ENCODE measurements at places on chromosomes 5 and 9. TPM values are rescaled to one million over a fixed set of nuclear protein-coding genes. Genes with fewer than 3 reads are reported as not detected.

The CHSY3 gene
- 1.1 TPM for total RNA-seq

The FOXD4L3 gene
- total RNA-seq: 1.2 TPM

The INSL4 gene
- 0.54 TPM for total RNA-seq

The CAMK4 gene
- 19.4 TPM for total RNA-seq

The TRAPPC13 gene
- 27.6 TPM for total RNA-seq

The PCDHA7 gene
- total RNA-seq: 0.95 TPM

- DNase-seq: no peak
Observed at GRCh38 chr5:76341651-76342334, 61.3 kb upstream of the IQGAP2 start.

DNA sequence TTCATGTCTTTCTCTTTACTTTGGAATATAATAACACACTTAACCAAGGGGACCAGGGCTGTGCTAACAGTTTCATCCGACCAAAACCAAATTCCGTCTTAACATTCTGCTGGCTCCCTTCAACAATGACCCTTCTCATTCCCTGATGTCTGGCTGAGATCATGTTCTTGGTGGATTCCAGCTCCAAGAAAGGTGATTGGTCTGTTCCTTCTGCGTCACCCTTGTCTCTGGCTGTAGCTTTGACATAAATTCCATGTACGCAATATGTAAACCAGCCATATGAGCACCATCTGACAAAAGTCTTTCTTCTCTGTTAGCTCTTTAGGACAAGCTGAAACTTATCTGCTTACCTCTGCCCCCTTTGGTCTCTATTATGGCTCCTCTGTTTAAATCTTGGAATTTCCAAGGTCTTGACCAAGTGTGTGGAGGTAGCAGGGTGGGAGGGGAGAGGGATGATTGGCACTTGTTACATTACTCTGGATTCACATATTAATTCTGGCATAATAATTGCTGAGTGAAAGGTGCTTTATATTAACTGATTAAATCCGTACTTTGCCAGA lies 45.7 kb upstream of the HSD17B4 start:
- no peak for DNase-seq

DNA sequence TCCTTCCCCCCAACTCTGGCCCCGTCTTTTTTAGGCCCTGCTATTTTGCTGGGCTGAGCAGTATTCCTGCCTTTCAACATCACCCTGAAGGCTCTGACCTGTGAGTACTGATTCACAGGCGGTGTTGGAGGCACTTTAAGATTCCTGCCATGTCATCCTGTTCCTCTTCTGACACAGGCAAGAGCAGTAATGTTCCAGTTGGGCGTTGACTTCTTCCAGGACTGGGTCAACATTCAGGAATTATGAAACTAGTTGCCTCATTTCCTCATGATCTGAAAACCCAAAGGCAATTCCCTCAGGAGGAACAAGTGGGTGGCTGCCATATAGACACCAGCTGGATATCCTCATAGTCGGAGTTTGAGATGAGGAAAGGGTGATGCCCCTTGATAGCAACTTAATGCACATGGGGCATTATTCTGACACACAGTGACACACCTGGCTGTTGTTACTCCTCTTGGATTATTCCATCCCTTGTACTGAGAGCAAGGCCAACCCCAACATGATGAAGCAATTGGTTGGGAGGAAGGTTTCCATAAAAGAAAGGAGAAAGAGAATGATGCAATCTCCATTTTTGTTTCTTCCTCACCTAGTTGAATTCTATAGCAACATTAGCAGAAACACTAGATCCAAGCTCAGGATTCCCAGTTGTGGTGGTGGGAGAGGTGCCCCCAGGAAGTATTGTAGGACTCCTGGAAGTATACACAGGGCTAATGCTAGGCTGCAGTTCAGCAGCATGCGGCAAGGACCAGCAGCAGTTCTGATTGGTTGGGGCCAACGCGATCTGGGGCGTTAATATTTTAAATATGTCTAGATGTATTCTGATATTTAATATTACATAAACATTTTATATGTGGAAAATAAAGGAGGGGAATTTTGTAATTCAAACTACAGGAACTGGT lies 19.6 kb upstream of the GLRX start:
- no peak for DNase-seq

DNA sequence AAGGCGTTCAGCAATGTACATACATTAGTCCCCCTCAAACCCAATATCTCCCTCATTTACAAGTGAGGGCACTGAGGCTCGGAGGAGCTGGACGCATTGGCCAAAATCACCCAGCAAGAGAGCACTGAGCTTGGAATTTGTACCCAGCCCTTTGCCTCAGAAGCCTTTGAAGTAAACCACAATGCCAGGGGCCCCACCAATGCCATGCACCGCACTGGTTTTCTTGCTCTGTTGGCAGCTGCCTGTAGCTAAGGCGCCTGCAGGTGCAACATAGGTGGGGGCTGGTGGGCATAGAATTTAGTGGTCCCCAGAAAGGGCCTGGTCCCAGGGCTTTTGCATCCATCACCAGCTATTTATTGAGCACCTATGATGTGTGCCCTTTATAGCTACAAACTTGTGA lies 37.3 kb upstream of the FUBP3 start:
- DNase-seq: no peak

DNA sequence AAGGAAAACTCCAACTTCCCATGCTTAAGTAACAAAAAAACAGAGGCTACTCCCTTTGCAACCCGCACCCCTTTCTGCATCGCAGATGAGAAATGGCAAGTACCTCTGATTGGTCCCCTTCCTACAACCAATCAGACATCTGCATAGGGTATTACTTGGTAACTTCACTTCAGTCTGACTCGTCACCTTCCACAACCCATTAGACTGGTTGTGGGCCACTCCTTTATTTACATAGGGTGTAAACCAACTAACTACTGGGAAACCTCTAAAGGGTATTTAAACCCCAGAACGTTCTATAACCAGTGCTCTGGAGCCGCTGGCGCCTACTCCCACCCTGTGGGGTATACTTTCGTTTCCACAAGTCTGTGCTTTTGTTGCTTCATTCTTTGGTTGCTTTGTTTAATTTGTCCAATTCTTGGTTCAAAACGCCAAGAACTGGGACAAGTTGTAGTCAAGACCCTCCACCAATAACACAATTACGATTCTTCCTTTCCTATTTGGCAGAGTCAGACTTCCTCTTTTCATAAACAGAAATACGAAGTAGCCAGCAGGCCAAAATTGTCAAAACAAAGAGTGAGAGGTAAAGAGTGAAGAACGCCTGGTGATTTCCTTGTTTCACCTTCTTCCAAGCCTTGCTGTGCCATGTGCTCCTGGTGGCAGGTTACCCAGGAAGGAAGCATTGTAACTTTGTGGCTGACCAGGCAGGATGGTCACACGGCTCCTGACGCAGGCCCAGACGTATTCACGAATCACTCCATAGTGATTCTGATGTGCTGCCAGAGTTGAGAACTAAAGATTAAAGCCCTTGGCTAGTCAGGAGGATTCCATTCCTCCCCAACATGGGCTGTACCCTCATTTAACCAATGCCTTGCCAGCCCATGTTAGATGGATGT lies 477.4 kb downstream of the ARHGEF28 start:
- no peak for DNase-seq

GRCh38 chr9:32811246-32811645 lies 27.9 kb downstream of the TMEM215 start:
- no peak for DNase-seq

DNA sequence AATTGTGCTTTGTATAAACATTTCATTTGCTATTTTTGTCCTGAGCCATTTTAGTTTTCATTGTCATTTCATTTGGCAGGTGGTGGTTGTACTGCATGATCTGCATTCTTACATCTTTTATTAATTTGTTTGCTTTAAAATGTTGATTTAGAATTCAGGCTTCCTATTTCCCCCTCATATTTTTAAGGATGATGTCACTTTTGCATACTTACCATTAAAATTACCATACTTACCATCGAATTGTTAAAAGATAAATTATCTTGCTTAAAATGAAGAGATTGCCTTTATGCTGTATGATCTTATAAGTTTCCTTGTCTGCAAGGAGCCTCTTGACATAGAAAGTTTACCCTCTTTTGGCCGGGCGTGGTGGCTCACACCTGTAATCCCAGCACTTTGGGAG lies 31.1 kb downstream of the DIMT1 start:
- no peak for DNase-seq

DNA sequence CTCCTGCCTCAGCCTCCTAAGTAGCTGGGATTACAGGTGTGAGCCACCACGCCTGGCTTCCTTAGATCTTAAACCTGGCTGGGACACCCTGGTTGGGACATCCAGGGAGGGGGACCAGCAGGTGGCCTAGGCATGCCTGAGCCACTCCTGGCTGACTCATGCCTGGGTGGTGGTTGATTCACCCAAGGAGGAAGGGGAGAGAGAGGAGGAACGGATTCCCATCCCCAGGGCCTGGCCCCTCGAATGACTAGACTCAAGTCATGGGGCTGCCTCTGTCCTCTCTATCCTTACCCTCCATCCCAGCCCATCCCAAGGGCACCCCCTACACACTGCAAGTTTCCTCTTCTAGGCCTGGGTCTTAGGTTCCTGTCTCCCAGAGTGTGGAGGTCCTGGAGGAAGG lies 12.7 kb downstream of the EEIG1 start:
- DNase-seq: peak; percentile 78

DNA sequence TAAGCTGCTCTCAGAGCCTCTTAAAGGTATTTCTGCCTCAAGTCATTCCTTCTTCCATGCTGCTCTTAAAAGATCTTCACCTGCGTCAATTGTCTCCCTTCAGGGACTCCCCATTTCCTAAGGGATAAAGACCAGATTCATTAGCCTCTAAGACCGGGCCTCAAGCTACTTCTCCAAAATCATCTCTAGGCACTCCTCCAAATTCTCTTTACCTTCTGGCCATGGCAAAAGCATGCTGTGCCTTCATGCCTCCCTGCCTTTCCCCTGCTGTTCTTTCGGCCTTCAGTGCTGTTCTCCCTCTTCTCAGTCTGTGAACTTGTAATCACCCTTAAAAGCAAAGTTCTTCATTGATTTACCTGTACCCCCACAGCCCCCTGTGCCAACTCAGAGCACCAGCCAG lies 4.4 kb downstream of the TMOD1 start:
- DNase-seq: no peak

GRCh38 chr9:124242331-124243194 lies 15.2 kb upstream of the NEK6 start:
- no peak for DNase-seq

DNA sequence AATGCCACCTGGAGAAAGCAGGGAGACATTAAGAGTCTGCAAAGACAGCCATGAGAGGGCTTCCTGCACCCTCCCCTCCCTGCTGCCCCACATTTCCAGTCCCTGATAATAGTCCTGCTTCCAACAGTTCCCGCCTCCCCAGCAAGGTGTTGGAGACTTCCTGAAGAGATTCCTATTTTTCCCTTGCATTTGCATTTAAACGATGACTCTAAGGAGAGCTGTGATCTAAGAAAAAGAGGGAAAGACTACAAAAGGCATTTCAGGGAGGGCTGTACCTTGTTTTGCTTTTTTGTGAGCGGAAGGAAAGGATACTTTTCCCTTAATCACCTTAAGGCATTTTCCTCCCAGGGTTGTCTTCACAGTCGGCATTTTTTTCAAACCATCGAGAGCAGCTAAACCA lies 62.1 kb downstream of the GAS1 start:
- no peak for DNase-seq

GRCh38 chr5:74326571-74327338 lies 313.8 kb downstream of the ENC1 start:
- peak; percentile 83 for DNase-seq

DNA sequence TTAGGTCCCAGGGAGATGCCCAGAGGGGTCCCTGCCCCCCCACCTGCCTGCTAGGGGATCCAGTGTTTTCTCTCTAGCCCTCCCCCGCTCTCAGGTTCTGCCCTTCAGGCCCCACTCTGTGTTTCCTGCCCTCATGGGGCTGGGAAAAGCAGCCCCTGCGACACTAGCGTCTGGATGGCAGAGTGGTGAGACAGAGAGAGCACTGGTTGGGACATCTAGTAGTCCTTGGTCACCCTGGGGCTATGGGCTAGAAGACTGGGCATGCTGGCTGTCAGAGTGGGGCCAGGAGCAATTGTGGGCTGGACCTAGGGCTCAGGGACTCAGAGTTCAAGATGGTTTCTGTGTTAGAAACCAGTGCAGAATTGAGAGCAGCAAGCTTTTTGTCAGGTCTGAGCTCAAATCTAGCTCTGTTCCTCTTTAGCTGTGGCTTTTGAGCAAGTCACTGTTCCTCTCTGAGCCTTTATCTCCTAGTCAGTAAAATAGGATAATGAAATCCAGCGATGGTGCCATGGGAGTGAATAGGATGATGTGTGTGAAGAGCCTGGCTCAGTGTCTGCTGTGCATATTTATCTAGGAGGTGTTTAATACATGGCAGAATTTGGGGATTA lies 39.0 kb downstream of the RGS3 start:
- no peak for DNase-seq

DNA sequence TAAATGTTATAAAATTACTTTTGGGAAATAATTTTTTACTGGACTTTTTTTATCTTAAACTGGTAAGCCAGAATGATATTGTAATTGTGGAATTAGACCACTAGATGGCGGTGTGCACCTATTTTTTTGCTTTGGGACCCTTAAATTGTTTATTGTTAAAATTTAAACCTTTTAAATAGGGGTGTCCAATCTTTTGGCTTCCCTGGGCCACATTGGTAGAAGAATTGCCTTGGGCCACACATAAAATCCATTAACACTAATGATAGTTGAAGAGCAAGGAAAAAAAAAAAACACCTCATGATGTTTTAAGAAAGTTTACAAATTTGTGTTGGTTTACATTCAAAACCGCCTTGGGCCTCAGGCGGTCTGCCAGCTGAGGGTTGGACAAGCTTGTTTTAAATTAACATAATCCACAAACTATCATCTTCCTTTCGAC lies 28.4 kb upstream of the GADD45G start:
- DNase-seq: no peak

DNA sequence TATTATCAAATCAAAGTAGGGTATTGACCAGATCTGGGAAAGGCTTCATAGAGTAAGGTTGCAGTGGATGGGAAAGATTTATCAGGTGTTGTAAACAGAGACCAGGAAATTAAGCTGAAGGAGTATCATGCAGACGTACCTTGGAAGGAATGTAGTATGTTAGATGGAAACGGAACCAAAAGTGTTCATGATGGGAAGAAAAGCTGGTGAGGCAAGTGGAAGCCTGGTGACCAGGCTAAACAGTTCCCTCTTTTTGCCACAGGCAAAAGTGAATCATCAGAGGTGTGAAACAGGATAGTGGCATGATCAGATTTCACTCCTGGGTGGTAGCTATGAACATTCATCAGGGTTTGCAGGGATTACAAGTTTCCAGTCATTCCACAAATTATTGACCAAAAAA lies 780.1 kb upstream of the DMAC1 start:
- DNase-seq: no peak

GRCh38 chr5:10904862-10905432 lies 143.9 kb upstream of the DAP start:
- no peak for DNase-seq

GRCh38 chr5:100448111-100448528 lies 87.1 kb upstream of the FAM174A start:
- no peak for DNase-seq
